ENCODE measurements at places on chromosomes 16 and 17. TPM values are rescaled to one million over a fixed set of nuclear protein-coding genes. Genes with fewer than 3 reads are reported as not detected.

DNA sequence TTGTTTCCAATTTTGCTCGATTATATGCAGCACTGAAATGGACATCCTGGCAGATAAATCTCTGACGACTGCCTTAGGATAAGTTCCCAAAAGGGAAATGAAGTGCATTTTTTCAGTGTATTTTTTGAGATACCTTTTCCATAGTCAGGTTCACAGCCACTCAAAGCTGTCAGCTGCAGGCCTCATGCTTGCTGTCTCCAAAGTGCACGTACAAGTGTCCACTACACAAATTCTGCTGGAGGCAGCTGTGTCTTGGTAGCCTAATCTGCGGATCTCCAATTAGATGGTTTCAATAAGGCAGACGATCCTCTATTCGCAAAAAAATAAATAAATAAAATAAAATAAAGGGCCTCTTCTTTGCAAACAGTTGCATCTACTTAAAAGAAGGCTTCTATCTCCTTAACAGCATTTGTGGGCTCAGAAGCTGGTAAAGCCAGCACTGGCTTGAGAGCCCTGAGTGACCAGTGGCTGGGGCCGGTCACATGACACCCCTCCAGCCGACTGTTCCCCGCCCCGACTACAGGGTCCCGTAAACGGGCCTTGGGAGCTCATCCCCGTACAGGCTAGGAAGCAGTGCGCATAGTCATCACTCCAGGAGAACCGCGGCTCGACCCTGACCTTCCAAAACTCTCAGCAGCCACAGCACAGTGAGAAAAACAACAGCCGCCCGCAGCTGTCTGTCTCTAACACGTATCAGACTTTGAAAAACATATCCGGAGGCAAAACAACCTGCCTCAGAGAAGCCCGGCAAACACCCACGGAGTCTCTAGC lies 18.8 kb downstream of the RPH3AL start:
- peak; percentile 90 for DNase-seq

GRCh38 chr16:17803625-17804410 lies 333.1 kb upstream of the XYLT1 start:
- no peak for DNase-seq

DNA sequence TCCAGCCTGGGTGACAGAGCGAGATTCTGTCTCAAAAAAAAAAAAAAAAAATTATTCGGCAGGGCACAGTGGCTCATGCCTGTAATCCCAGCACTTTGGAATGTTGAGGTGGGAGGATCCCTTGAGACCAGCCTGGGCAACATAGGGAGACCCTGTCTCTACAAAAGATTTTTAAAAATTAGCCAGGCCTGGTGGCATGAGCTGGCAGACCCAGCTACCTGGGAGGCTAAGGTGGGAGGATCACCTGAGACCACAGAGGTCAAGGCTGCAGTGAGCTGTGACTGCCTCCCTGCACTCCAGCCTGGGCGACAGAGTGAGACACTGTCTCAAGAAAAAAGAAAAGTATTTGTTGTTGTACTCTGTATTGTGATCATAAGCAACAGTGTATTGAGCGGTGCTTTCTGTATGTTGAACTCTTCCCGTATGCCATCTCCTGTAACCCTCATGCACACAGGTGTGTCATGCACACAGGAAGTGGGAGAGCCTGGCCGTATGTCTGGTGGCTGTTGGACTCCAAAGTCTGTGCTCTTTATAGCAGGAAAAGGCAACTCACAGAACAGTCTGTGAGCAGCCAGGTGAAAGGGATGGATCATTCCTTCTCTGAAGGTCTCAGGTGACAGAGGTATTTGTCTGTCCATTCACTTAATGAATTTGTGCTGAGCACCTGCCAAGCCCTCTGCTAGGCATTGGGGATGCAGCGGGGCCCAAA lies 17.1 kb downstream of the CDH1 start:
- no peak for DNase-seq

Gene MT4
- total RNA-seq, result not detected

DNA sequence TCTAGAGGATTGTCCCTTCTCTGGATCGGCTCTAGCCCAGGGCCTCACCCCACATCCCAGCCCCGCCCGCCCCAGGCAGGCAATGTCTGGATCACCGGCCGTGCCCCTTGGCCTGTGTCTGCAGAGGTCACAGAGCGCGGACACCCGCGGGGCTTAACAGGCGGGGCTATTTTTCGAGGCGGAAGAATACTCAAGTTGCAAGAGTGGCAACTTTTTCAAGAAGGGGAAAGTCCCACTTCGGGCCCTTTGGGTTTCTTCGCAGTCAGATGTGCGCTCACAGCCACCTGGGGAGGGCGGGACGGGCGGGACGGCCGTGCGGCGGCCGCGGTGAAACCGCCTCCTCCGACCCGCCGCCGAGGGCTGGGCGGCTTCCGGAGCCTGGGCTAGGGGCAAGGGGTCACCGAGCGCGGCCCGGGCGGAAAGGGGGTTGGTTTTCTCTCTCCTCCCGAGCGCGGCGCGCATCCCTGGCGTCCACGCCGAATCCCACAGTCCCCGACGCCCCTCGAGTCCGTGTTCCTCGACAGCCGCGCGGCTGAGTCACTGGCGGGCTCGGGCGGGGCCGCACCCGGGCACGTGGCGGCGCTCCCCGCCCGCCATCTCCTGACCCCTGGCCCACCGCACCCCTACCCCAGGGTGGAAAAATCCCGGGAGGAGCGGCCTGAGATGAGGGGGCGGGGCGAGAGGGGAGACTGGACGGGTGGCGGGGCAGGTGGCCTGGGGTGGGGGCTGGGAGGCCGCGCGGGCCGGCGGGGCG lies 1.2 kb upstream of the PFN1 start:
- peak; percentile 87 for DNase-seq

DNA sequence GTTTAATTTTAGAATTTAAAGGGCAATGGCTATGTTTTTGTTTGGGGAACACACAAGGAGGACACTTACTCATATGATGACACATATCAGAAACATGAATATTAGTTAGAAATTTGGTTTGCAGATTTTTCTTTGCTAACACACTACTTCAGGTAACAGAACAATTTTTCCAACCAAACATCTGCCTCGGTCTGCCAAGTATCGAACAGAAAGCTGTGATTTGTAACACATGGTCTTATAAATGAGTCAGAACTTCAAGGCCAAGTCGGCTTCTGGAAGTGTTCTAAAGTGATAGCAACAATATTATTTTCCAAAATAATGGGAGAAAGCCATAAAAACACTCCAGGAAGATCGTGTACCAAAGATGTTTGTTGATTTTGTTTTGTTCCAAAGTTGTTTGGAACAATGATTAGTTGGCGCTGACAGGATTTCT lies 75.9 kb upstream of the PMFBP1 start:
- no peak for DNase-seq

GRCh38 chr16:427250-427649 lies 1.8 kb downstream of the RAB11FIP3 start:
- DNase-seq, result no peak

GRCh38 chr16:89863741-89864526 lies 9.5 kb upstream of the TCF25 start:
- DNase-seq, result no peak

DNA sequence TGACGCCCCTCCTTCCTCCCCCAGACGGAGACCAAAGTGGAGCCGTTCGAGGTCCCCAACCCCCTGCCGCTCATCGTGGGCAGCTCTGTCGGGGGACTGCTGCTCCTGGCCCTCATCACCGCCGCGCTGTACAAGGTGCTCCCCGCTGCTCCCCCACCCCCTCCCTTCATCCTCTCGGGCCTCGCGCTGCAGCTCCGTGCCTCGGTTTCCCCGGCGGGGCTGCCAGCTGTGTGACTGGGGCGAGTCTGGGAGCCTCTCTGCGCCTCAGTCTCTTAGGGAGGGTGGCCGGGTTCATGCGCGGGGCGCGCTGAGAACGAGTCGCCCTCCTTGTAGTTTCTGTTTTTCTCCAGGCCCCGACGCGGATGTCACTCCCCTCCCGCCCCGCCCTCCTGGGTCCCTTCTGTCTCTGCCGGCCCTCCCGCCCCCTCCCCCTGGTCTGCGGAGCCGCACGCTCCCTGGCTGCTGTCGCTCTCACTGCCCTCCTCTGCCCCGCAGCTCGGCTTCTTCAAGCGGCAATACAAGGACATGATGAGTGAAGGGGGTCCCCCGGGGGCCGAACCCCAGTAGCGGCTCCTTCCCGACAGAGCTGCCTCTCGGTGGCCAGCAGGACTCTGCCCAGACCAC lies 23.7 kb upstream of the ITGAX start:
- no peak for DNase-seq

Gene UNC45B
- total RNA-seq, result 259 TPM
